ENCODE measurements at places on chromosomes 5 and 9. TPM values are rescaled to one million over a fixed set of nuclear protein-coding genes. Genes with fewer than 3 reads are reported as not detected.

The RPP25L gene
- 40.3 TPM for total RNA-seq

DNA sequence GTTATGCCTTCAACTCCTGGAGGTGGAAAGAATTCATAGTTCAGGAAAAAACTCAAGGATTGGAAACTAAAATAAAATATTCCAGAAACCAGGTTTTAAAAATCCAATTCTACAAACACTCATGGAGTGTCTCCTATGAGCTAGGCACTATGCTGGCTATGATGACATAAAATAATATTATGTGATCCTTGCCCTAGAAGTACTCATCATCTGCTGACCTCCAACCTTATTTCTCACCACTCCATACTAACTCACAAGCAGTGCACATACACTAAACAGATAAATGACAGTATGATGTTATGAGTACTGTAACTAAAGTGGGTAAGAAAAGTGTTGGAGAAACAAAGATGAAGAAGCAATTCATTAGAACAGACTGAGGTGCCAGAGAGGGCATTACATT lies 93.2 kb upstream of the NR5A1 start:
- DNase-seq = no peak

- DNase-seq = no peak
Observed at GRCh38 chr9:32348106-32348695, 36.2 kb upstream of the ACO1 start.

DNA sequence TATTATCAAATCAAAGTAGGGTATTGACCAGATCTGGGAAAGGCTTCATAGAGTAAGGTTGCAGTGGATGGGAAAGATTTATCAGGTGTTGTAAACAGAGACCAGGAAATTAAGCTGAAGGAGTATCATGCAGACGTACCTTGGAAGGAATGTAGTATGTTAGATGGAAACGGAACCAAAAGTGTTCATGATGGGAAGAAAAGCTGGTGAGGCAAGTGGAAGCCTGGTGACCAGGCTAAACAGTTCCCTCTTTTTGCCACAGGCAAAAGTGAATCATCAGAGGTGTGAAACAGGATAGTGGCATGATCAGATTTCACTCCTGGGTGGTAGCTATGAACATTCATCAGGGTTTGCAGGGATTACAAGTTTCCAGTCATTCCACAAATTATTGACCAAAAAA lies 780.1 kb upstream of the DMAC1 start:
- DNase-seq = no peak

- no peak for DNase-seq
Observed at GRCh38 chr9:135468854-135469521, 10.6 kb upstream of the PPP1R26 start.

- no peak for DNase-seq
Observed at GRCh38 chr5:37448941-37449340, 69.8 kb downstream of the WDR70 start.

GRCh38 chr5:35029333-35029732 lies 18.4 kb downstream of the AGXT2 start:
- no peak for DNase-seq

- DNase-seq = peak; percentile 77
Observed at GRCh38 chr5:181189363-181189961, 15.5 kb downstream of the TRIM7 start.

GRCh38 chr9:135017899-135018298 lies 69.6 kb upstream of the OLFM1 start:
- DNase-seq = no peak

- no peak for DNase-seq
Observed at GRCh38 chr9:128556276-128556675, 3.9 kb downstream of the SPTAN1 start.

GRCh38 chr9:89483592-89484474 lies 14.1 kb downstream of the SEMA4D start:
- DNase-seq = peak; percentile 70

DNA sequence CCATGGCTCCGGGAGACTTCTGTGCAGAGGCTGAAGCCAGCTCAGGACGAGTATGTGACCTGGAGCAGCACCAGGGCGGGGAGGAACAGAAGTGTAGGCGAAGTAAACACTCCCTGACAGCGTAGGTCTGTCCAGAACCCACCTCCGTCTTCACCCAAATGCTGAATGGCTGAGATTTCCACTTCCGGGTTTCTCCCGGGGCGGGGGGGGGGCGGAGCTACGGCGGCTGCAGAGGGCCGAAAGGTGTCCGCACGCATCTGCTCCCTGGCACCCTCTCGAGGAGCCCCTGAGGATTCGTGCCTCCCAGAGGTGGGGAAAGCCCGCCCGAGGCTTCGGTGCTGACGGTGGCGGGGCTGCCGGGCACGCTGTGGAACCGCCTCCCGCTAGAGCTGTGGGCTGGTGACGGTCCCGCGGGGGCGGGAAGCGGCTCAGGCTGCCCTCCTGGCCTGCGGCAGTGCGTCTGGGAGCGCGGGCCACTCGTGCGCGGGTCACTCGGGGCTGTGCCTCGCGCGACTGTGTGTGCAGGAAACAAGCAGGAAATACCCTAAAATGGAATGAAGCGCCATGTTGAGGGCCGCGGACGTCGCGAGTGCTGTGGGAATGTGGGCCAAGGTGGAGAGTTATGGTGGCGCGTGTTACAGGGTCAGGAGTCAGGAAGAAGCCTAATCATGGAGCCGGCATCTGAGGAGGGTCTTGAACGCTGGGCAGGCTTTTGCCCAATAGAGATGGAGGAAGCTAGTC lies 1425.4 kb downstream of the FOXD4L5 start:
- no peak for DNase-seq

Data from Karpas-422 (cell line).